ENCODE measurements at places on chromosomes 2 and 18.

DNA sequence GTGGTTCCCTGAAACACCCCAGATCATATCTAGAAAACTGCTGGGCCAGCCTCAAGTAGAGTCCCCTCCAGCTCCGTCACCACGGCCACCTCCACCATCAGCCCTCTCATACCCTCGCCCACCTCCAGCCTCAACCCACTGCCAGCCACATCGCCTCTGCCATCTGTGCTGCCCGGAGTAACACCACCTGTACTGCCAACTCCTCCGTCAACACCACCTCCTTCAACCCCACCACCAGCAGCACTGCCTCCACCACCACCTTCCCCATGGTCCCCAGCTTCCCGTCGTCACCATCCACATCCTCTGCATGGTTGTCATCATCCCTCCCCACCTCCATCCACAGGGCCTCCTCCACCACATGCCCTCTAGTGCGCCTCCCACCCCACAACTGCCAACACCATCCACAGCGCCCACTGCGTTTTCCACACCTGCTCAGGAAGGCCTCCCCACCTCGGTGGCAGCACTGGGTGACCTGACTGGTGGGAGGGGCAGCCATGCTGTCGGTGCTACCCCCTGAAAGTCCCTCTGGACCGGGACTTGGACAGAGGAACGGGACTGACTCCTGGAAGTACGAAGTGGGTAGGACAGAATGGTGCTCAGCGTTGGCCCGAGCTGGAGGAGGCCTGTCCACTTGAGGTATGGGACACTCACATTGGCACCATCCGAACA is 1.6 kb downstream of the SNED1 start:
- no peak for DNase-seq

- no peak for DNase-seq
Measured at GRCh38 chr2:104853534-104854497, at the start of gene POU3F3. Gene POU3F3, plus strand, starts transcription at chr2:104854115. Its CDS starts 1,396 bp downstream, at chr2:104855511.

GRCh38 chr2:9099341-9099751 is 95.9 kb upstream of the MBOAT2 start:
- DNase-seq = no peak

GRCh38 chr2:29040552-29040951 is 33.8 kb downstream of the PCARE start:
- no peak for DNase-seq

DNA sequence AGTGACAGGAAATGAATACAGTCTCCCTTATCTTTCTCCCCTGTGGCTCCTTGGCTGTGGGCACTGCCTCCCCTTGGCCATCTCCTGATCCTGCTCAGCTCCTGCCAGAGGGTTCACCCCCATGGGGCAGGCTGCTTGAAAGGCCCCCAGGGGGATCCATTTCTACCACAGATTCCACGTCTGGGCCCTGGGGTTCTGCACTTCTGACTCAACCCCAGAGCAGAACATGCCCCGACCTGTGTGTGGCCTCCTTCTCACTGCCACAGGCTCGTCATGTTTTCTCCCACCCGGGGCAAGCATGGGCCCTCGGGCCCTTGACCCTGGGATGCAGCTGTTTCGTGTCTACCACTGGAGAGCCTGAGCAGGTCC is 122.2 kb downstream of the ACKR3 start:
- DNase-seq = no peak

- no peak for DNase-seq
Measured at GRCh38 chr2:122135021-122135937, 379.8 kb downstream of the TSN start.

DNA sequence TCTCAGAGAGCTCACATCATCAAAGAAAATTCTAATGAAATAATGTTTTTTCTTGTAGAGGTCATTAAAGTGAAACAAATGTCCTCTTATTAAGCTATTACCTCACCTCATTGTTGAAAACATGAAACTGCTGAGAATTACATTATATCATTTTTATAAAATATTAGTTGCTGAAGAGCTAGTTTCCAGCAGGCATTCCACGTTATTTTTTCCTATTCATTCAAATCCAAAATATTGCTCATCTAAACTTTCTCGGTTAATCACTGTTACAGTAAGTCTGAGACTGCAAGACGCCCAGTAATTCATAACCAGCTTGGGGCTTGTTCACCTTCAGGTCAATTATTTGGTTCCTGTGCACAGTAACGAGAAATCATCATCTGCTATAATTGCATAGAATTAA is 138.5 kb upstream of the RASGRP3 start:
- no peak for DNase-seq

- DNase-seq = no peak
Measured at GRCh38 chr2:144648837-144649465, 129.0 kb upstream of the ZEB2 start.

DNA sequence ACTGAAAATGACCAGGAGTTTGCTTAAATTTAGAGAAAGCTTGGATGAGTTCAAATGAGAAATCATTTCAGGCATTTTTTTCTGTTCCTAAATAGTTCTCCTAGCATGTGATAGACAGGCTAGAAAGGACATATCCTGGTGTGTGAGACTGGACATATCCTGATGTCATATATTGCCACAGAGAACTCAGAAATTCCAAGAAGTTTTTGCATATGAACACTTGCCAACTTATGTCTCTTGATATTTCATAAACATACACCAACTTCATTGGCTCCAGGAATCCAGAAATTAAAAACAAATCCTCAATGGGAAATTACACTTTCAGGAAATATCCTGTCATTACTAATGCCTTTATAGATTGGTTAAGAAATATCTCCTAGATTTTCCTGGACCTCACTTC is 2.9 kb upstream of the SERPINB4 start:
- no peak for DNase-seq

DNA sequence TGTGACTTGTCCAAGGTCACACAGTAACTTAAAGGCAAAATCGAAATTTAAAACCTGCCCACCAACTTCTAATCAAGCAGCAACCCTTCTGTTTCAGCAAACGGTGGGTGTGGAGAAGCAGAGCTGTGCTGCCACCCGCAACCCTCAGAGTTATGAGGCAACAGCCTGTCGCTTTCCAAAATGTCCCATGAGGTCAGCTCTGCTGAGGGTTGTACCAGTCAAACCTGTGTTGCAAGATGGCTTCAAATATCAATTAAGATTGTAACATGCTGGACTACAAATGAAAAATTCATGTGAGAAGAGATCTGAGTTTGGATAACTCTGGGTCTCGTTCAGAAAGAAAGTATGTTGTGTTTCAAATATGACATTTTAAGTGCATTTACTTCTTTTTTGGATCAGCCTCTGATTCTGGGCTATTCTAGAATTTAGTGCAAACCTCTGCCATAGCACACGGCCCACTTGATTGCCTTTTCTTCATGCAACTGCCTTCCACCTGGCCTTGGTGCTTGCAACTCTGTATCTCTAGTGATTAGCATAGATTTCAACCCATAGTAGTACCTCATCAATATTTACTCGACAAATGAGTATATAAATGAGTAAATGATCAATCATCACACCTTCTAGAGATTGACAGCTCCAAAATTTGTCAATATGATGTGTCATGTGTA is 69.3 kb downstream of the TIMM21 start:
- DNase-seq = no peak

- no peak for DNase-seq
Measured at GRCh38 chr2:25145803-25146202, 22.6 kb downstream of the POMC start.

GRCh38 chr2:239253701-239254436 is 147.0 kb downstream of the HDAC4 start:
- no peak for DNase-seq

DNA sequence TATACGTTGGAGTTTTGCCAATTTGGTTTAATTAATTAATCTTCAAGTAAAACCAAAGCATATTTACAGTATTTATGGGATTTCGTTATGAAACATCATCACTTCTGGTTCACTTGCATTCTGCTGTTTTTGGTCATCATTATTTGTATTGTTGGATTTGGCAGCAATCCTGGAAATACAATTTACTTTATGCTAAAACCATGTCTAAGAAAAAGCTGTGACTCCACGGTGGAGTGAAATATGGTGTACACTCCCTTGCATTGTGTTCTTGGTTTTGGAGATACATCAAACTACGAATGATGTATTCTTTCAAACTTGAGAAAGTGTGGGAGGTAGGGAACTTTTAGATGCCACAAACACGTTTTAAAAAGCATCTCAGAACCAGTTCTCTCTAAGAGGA is 106.4 kb downstream of the CTAGE1 start:
- no peak for DNase-seq

DNA sequence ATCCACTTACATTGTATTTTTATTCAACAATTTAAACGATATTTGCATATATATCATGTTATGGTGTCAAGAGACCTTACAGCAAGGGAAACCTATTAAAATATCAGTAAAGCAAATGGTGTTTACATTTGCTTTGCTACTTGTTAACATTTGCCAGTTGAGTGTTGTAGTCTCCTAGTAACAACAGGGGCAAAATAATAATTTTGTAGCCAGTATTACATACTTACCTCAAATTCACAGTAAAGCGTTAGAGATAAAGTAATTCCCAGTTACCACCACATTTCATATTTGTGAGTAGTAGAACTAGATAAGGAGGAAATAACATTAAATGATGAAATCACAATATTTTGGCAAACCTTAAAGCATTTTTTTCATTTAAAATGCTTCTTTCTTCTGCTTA is 71.3 kb downstream of the FASTKD2 start:
- DNase-seq = no peak

- DNase-seq = no peak
Measured at GRCh38 chr2:73892631-73893329, at the start of gene ACTG2. Gene ACTG2, plus strand, starts transcription at chr2:73893008. Its CDS starts 8,304 bp downstream, at chr2:73901312.

DNA sequence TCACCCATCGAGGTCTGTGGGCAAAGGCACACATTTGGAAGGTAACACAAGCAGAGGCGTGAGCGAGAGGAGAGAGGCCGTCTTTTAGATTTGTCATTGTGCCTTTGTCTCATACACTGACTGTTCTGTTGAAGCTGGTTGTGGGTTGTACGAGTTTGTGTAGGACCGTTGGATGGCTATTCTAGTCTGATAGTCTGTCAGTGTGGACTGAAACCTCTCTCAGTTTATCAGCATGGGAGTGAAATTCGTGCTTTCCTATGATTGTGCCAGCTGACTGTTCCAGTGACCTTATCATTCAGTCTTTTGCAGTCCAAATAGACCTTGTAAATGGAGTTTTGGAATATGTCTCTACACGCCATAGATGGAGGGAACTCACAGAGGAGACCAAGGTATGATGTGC is 143.5 kb downstream of the LDLRAD4 start:
- no peak for DNase-seq

- DNase-seq = no peak
Measured at GRCh38 chr2:232231554-232231953, 147.0 kb upstream of the ALPP start.

DNA sequence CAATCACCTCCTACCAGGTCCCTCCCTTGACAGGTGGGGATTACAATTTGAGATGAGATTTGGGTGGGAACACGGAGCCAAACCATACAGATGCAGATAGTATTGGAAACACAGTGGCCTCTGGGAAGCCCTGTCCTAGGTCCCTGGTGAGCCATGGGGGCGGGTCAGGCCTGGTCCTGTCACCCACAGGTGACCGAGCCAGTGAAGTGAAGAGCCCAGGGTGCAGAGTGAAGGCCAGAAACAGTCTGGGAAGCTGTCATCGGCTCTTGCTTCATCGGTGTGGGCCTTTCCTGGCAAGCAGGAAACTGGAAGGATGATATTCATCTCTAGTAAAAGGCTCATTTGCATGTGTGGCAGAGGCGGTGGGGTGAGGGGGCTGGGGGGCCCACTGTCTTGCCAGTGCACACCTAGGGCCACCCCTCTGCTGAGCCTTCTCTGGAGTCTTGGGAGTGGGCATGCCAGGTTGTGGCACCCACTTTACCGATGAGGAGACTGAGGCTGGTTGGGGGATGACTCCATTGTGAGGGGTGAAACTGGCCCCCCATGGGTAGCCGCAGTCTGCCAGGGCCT is 290.6 kb downstream of the NDUFA10 start:
- DNase-seq = no peak

DNA sequence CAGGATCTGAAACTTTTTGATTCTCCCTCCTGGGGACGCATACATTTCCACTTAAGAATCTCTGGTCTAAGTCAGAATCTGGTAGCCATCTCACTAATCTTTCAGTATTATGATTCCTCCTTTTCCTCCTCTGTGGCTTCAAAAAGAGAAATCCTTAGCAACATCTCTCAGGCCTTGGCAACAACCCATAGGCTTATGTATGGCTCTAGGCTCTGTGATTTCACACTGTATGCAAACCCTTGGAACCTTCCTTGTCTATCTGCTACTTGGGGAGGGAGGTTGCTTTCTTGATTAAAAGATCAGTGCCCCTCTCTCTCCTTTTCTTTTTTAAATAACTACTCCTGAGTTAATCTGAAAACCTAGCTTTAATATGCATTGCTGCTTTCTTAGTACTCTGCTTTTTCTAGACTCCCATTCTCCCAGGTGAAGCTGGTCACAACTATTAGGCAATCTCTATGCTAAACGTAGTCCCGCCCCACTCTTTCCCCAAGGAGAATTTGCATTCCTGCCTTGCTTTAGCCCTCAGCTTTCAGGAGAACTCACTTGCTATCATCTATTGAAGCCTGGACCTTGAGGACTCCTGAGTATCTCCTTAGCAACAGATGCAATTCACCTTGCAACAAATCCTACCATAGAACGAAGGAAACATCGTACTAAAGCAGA is 72.2 kb upstream of the L3MBTL4 start:
- DNase-seq = no peak

GRCh38 chr2:6523476-6523875 is 342.2 kb downstream of the CMPK2 start:
- DNase-seq = no peak

DNA sequence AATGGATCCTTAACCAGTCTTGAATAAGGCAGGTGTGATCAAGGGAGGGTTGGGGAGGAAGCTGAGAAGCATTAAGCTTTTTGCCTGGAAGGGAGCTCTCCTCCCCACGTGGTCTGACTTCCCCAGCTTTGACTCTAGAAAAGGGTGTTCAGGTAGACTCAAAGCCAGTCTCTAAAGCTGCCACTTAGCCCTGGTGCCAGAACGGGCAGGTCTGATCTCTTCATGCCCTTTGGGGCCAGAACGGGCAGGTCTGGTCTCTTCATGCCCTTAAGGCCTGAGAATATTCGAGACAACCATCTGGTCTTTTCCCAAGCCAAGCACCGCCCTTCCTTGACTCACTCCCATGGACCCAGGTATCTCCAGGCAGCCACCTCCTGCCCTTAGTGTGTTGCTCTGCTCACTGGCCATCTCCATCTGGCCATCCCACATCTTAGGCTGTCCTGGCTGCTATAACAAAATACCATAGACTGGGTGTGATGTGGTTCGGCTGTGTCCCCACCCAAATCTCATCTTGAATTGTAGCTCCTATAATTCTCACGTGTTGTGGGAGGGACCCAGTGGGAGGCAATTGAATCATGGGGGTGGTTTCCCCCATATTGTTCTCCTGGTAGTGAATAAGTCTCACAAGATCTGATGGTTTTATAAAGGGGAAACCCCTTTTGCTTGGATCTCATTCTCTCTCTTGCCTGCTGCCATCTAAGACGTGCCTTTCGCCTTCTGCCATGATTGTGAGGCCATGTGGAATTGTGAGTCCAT is 59.4 kb downstream of the SNORC start:
- no peak for DNase-seq

GRCh38 chr2:105925390-105925789 is 180.7 kb downstream of the NCK2 start:
- no peak for DNase-seq

DNA sequence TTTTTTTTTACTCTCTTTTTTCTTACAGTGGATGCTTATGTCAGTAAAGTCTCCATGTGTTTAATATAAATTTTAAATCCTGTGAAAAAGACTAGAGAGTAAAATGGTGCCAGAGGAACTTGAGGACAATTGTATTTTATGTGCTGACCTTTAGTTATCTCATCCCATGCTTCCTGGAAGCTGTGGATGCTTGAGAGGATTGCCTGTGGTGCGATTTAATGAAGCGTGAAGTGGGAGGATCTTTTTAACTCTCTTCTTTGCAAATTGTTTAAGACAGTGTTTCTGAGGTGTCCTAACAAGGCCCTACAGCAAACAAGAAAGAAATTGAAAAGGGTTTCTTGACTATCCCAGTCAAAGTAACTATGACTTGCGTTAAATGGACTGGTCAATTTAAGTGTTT is 84.2 kb downstream of the DTNA start:
- no peak for DNase-seq

Data from T-cell (primary cell).